WERI-Rb-1 (cell line): ENCODE measurements at places on chromosomes 7 and 10.

DNA sequence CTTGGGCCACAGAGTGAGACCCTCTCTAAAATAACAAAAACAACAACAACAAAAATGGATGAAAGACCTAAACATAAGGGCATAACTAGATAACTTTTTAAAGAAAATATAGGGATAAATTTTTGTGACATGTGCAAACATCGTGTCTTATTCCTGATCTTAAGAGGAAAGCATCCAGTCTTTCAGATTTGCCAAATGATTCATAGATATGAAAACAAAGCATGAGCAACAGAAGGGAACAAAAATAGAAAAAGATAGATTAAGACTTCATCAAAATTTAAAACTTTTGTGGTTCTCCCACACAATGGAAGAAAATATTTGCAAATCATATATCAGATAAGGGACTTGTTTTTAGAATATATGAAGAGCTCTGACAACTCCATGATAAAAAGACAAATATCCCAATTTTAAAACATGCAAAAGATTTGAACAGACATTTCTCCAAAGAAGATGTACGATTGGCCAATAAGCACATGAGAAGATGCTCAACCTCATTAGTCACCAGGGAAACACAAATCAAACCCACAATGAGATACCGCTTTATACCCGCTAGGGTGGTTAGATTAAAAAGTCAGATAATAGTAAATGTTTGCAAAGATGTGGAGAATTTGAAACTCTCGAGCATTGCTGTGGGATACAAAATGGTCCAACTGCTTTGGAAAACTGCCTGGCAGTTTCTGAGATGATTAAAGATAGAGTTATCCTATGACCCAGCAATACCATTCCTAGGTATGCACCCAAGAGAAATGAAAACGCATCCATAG lies 20.3 kb downstream of the PPIF start:
- DNase-seq: no peak

- DNase-seq: no peak
Measured at GRCh38 chr10:13909516-13910258, 322.9 kb downstream of the PRPF18 start.

DNA sequence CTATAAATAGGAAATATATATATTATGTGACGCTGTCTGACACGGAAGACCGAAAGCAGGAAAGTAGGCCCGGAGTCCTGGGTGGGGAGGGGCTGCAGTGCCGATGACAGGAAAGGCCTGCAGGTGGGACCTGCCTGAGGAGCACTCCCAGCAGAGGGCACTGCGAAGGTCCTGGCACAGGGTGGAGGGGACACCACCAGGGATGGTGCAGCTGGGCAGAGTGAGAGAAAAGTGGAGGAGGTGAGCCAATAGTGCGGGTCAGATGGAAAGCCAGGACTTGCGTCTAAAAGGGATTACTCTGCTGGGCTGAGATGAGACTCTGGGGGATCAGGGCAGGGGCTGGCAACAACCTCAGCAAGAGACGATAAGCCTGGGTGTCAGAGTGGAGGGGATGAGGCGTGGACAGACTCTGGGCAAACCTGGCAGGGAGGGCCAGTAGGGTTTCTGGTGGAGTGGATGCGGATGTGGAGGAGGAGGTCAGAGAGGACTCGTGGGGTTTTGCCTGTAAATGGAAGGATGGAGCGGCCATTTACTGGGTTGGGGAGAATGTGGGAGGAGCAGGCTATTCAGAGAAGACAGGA lies 118.2 kb upstream of the ZNF746 start:
- peak; percentile 24 for DNase-seq

DNA sequence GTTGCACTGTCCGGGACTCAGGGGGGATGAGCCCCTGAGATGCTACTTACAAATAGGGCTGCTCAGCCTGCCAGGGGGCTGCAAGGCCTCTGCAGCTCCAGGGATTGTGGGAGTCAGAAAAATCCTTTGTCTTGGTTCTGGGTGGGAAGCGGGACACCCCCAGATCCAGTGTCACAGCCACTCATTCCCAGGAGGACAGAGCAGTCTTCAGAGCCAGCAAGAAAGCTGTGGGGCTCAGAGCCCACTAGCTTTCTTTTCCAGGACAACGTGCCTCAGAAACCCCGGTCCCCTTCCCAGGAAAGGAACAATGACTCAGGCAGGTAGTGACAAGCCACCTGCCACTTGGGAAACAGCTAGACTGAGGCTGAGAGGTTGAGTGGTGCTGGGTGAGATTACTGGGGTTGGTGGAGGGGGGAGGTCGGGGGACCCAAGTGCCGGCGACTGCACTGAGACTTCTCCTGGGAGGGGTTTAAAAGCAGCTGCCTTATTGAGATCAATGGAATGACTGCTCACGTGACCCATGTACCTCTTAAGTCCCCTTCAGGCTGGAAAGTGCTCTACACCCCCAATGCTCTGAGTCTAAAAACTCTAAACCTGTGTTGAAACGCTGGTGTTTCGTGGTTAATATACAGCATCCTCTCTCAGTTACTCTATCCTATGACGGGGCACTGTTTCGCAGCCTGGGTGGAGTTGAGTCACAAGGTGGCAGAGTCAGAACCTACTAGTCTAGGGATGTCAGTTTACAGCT lies 123.6 kb downstream of the UBE2H start:
- DNase-seq: peak; percentile 78

GRCh38 chr10:26557641-26558014 lies 119.5 kb downstream of the APBB1IP start:
- no peak for DNase-seq

DNA sequence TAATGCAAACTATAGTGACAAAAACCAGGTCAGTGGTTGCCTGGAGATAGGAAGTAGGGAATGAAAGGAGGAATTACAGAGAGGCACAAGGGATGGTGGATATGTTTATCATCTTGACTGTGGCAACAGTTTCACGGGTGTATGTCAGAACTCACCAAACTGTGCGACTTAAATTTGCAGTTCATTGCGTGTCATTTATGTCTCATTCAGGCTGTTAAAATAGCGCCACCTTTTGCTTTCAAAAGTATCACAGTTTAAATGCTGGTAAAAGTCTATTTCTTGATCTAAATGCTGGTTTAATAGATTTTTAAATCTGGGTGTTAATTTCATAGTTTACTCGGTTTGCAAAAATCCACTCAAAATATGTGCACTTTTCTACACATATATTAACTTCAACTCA lies 51.0 kb downstream of the PTTG1IP2 start:
- no peak for DNase-seq

DNA sequence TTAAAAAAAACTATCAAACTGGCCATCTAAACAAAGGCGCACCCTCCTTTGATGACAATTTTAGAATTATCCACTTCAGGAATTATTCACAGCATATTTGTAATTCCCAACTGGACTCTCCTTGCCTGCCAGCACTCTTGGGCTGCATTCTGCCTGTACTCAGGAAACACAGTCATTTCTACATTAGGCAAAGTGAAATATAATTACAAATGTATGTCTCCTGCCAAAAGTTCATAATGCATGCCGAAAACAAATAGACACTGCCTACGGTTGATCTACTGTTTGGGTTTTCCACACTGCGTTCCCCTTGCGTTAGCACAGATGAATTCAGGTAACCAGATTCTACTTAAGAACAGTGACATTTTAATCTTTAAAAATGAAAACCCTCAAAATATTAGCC lies 1.9 kb downstream of the HGF start:
- no peak for DNase-seq

DNA sequence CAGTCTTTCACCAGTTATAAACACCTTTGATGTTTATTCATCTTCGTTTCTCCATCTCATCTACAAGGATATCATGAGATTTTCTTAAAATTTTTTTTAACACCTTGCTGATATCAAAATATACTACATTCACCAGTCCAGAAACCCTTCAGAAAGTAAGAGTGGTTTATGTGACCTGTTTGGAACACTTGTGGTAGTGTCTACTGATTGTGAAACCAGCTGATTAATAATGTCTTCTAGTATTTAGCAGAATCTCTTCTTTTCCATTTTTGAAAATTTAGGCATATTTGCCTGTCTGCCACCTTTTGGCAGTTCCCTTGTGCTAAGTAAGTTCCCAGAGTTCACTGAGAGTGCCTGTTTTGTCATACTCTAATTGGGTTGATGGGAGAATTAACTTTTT lies 18.5 kb downstream of the DLD start:
- no peak for DNase-seq

- no peak for DNase-seq
Measured at GRCh38 chr7:89247207-89247606, 451.7 kb upstream of the TEX47 start.

DNA sequence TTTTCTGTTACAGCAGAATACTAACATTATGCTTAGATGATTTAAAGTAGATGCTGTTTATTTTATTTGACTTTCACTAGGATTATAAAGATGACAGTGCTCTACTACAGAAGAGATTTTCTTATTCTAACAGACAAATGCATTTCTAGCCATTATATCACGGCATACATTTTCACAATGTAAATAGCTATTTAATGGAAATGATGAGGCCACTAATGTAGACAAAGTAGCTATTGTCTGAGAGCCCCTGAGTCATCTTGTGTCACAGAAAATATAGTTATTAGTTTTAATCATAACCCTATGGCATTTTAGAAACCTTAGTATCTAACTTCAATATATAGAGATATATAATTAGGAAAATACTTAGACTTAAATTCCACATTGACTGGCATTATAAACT lies 158.0 kb upstream of the AHR start:
- DNase-seq: no peak

GRCh38 chr10:132175907-132176581 lies 10.7 kb upstream of the DPYSL4 start:
- peak; percentile 62 for DNase-seq

- no peak for DNase-seq
Measured at GRCh38 chr10:1168763-1169162, 112.6 kb downstream of the WDR37 start.
